ENCODE measurements at places on chromosomes 3 and 15.

GRCh38 chr3:153626158-153626557 lies 464.1 kb downstream of the RAP2B start:
- no peak for DNase-seq

GRCh38 chr3:123448536-123449101 lies at the start of gene ADCY5:
TSS of gene ADCY5 (minus strand) at chr3:123449090. CDS start at chr3:123448545, 545 bp downstream.
- DNase-seq, result peak; percentile 39

DNA sequence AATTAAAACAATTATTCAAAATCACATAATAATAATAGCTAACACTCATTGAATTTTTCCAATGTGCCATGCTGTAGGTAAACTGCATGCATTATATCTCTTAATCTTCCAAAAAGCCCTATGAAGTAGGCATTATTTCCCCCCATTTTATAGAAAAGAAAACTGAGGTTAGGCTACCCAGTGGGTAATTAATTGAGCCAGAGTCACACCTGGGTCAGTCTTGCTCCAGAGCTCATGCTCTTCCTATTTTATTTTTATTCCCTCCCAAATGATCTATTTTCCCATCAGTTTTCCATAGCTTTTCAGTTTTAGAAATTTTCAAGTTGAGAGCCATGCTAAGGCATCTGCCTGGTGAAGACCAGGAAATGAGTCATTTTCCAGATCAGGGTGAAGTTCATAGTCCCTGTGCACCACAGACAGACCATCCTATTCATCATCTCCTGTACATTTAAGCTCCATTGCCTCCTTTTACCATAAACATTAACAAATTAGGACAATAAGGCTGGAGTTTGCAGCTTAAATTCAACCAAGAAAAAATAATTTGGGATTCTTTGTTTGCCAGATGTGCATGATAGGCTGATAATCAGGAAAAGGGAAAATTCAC lies 417.3 kb downstream of the OTOL1 start:
- DNase-seq, result no peak

- DNase-seq, result peak; percentile 48
These were observed 455 bp upstream of the ABHD17C start for GRCh38 chr15:80694611-80695098.

DNA sequence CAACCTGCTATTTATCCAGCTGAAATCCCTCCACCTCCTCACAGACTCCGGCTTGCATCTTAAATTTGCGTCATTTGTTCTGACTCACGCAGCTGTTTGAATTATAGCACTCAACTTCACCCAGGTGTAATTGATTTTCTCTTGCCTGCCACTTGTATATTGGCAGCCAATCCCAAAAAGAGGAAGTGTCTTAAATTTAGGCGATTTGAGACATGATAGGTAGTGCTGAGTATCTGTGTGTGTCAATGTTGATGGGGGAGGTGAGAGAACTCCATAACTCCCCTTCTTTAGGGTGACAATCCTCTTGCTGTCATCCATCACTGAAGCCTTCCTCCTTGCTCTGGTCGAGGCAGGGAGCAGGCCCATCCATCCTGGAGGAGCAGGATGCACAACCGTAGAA lies 77.2 kb upstream of the TPRG1 start:
- DNase-seq, result no peak

GRCh38 chr3:145170121-145170520 lies 990.9 kb downstream of the PLOD2 start:
- DNase-seq, result no peak

DNA sequence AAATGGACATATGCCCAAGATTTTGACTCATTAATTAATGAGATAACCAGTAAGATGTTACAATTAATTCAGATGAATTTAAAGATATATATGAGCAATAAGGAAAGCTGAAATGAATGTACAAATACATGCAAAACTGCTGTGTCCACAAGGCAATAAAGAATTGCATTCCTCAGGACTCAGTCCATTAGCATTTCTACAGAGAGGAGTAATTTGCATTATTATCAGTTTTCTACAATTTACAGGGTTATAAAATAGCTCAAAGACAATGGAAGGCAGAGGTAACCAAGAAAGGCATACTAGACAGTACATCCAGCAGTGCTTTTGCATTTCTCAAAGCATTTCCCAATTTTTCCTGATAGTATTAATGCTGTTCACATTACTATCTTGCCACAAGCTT lies 377.1 kb upstream of the GOLIM4 start:
- DNase-seq, result no peak

GRCh38 chr15:90412356-90413194 lies 24.5 kb downstream of the IQGAP1 start:
- peak; percentile 84 for DNase-seq

DNA sequence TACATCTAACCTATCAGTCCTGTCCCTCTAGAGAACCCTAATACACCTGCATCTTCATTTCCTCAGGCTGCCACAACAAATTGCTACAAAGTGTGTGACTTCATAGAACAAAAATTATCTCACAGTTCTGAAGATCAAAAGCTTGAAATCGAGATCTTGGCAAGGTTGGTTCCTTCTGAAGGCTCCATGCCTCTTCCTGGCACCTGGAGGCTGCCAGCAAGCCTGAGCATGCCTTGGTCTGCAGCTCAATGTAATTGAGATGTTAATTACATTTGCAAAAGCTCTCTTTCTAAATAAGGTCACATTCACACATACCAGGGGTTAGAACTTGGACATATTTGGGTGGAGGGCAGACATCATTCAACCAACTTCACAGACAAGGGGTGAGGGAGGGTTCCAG lies 86.4 kb upstream of the ABHD17C start:
- DNase-seq, result no peak

DNA sequence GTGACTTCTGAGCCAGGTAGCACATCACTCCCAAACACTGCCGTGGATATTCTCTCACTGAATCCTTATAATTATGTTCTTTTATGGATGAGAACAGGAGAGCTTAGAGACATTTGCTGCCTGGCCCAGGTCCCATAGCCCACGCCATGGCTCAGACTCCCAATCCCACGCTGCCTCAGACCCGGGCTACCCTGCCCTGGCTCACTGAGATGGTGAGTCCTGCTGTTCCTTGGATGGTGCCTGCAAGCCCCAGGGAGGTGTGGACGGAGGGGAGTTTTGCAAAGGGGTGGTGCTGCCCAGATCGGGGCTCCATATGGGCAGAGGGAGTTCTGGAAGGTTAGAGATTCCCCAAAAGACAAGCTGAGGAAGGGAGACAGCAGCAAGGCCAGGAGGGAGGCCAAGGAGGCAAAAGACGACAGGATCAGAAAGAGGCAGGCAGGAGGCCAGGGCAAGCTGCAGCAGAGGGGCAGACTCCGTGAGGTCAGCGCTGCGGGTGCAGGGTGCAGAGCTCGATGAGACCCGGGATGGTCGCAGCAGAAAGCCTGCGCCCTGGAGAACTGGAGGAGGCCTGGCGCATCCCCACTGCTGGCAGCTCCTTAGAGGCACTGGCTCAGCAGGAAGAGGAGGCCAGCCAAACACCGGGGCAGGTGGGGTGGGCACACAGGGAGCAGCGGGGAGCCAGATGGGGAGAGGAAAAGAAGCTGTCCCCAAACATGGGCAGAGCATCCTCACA lies 95.7 kb upstream of the ALDH1A3 start:
- DNase-seq, result peak; percentile 4

- no peak for DNase-seq
These were observed 99.8 kb downstream of the KCNH8 start for GRCh38 chr3:19248143-19248542.

DNA sequence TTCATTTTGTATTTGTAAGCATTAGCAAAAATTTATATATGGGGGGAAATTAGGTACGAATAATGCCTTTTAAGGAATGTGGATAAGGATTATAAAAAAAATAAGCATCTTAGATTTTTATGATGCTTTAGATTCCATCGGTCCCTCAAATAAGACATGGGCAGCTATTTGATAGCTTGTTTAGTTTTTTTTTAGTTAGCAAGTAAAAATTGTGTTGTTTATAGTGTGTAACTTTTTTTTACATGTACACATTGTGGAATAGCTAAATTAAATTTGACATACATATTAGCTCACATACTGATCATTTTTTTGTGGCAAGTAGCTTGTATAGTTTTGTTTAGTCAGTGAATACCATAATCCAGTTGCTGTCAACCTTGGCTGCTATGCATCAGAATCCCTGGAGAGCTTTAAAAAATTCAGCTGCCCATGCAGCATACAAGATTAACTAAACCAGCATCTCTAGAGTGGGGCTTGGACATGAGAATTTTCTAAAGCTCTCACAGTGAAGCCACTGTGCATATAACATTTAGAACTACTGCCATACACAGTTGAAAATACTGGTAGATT lies 53.9 kb downstream of the TMOD3 start:
- peak; percentile 64 for DNase-seq

DNA sequence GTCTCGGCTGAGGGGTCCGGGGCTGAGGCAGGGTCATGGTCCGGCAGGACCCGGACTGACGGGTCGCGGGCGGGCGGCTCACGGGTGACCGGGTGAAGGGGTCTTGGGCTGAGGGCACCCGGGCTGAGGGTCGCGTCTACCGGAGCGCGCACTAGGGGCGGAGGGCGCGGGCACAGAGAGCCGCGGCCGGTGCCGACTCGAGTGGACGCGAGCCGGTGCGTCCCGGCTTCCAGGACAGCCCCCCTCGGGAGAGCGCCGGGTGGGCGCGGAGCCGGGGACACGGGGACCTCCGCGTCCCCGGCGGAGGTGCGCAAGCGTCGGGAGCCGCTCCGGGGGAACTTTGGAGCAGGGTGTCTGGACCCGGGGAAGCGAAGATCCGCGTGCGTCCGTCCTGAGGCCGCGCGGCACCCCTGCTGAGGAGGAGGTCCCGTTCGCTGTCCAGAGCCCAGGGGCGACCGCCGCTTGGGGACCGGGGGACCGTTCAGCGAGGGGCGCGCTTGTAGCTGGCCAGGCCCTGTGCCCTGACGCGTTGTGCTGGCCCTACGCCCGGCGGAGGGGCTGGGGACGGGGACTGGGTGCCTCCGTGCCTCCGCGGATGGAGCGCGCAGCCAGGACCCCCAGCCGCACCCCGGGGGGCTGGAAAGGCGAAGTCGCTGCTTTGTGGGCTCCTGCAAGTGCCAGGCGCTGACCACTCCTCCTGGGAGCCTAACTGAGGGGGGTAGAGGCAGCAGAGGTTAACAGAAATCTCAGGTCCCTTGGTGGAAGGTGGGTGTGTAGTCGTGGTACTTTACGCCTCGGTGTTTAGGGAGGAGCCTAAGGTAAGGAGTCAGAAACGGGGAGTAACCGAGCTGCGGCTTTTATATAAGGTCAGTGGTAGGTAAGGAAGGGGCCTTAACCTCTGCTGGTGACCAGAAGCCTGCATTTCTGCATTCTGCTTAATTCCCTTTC lies at the start of gene PPARG:
Gene PPARG (plus strand): TSS at position 889 of the 948 bp plus-strand sequence. CDS start 90,642 bp downstream, outside the sequence.
- DNase-seq, result peak; percentile 61

GRCh38 chr3:84008623-84009022 lies 950.2 kb upstream of the CADM2 start:
- no peak for DNase-seq

- DNase-seq, result no peak
These were observed 70.5 kb upstream of the BOC start for GRCh38 chr3:113140876-113141275.

- no peak for DNase-seq
These were observed 295.6 kb upstream of the RASGRP1 start for GRCh38 chr15:38860253-38860652.

DNA sequence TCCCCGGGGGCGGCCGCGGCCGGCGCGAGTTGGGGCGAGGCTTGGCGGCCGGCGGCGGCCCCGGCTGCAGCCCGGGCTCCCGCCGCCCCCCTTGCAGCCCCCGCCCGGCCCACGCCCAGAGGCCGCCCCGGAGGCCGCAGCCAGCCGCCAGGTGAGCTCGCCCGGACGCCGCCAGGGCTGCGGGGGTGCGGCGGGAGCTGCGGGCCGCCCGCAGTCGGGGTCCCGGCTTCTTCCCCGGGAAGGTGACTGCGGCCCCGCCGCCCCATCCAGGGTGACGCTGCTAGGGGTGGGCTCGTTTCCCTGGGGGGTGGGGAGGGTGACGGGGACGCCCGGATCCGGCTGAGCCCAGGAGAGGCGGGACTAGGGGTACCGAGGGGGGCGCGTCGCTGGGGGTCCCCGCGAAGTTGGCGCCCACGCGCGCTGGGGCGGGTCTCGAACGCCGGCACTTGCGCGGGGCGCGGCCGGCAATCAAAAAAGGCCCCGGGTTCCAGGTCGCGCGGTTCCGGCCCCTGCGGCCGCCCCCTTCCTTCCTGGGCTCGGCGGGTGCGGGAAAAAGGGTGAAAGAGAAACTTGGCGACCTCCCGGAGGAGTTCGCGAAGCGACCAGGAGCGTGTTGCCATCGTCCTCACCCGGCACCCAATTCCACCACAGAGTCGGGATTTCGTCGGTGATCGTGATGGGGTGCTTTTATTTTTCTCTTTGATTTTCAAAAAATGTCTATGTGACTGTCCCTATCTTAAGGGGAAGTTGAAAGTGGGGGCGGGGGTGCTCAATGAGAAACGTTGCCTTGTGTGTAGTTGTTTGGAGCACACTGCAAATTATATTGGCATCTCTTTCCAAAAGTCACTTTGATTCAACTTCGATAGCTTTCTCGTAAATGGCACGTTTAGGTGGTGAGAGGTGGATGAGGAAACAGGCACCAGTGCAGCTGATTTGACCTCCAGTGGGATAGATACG lies 619 bp downstream of the ATXN7 start:
- peak; percentile 85 for DNase-seq

DNA sequence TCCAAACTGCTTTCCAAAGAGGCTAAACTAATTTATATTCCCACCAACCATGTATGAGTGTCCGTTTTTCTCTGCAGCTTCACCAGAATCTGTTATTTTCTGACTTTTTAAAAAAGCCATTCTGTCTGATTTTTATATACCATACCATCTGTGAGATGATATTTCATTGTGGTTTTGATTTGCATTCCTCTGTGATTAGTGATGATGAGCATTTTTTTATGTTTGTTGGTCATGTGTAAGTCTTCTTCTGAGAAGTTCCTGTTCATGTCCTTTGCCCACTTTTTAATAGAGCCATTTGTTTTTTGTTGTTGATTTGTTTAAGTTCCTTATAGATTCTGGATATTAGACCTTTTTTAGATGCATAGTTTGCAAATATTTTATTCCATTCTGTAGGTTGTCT lies 179.4 kb upstream of the ALCAM start:
- no peak for DNase-seq

DNA sequence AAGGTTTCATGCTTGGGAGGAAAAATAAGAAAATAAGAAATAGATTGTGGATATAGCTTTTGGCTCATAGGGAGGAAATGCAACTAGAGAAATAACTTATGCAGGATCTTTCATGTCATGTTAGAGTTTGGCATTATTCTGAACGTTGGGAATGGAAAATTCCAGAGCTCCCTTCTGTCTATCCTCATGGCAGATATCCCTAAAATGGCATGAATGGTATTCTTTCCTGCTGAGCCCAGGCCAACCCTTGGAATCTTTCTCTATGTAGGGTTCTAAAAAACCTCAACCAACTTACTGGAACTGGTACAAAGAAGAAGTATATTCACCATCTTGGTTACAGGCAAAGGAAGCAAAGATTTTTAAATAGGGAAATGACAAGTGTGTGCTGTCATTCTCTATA lies 212.5 kb downstream of the CHST2 start:
- no peak for DNase-seq

- DNase-seq, result no peak
These were observed 249.6 kb upstream of the ROBO1 start for GRCh38 chr3:80017369-80017768.

- DNase-seq, result no peak
These were observed 243.8 kb upstream of the TLE3 start for GRCh38 chr15:70341566-70341965.

- DNase-seq, result no peak
These were observed 2.7 kb upstream of the APPL1 start for GRCh38 chr3:57224856-57225255.
